ENCODE measurements at places on chromosomes 4 and X.

- no peak for DNase-seq
Measured at GRCh38 chrX:124117325-124117724, 155.8 kb downstream of the STAG2 start.

GRCh38 chr4:569958-570667 lies 6.0 kb downstream of the TMEM271 start:
- no peak for DNase-seq

DNA sequence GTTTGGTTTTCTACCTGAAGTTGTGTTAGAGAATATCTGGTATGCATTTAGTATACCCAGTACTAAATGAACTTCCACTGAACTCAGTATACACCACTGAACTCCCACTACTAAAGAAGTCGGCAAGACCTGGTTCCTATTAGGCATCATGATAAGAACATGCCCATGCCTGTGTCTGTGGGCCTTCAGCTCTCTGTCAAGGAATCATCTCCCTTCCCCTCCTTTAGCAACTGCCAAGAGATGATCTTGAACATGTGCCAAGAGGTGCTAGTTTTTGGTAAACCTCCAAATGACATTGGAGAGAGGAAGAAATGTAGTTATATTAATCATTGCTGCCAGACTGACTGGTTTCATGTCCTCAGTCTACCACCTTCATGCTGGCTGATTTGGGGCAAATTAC lies 113.2 kb downstream of the ATP10D start:
- no peak for DNase-seq

- no peak for DNase-seq
Measured at GRCh38 chr4:173777421-173777820, 247.4 kb upstream of the HAND2 start.

DNA sequence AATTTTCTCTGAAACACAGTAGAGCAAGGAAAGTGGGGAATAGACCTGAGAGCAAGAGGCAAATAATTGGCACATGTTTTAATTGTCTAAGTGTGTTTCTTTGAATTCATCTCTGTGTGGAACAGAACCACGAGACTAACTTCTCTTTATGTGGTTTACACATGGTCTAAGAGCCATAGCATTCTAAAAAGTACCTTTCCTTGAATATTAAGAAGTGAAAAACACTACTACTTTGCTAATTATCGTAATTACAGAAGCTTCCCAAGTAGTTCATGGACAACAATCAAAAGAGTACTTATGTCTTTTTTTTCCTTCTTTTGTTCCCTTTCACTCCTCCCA lies 2.9 kb upstream of the CYBB start:
- no peak for DNase-seq

- DNase-seq, result no peak
Measured at GRCh38 chrX:134184936-134185335, 52.0 kb upstream of the CCDC160 start.

DNA sequence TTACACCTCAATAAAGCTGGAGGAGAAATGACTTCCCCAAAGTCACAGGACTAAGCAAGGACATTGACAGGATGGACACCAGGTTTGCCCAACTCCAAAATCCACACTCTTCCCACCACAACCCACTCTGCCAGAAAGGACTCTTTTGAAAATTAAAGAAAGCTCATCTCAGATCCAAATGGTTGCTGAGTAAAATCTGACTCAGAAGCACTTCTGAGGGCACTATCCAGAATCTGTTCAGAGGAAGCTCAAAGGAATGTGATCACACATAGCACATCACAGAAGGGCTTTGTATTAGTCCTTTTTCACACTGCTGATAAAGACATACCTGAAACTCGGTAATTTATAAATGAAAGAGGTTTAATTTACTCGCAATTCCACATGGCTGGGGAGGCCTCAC lies 155.5 kb downstream of the RAB28 start:
- no peak for DNase-seq

DNA sequence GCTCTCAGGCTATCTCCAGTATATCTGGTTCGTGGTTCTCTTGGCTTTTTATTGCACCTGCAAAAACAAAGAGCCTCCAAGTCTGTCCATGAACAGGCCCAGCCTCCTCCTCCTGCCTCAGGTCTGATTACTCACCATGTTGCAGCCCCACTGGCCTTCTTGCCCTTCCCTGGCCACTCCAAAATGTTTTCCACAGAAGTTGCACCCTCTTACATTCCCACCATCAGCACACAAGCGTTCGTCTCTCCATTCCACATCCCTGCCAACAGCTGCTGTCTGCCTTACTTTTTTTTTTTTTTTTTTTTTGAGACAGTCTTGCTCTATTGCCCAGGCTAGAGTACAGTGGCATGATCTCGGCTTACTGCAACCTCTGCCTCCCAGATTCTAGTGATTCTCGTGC lies 86.7 kb downstream of the RFC1 start:
- DNase-seq, result no peak

DNA sequence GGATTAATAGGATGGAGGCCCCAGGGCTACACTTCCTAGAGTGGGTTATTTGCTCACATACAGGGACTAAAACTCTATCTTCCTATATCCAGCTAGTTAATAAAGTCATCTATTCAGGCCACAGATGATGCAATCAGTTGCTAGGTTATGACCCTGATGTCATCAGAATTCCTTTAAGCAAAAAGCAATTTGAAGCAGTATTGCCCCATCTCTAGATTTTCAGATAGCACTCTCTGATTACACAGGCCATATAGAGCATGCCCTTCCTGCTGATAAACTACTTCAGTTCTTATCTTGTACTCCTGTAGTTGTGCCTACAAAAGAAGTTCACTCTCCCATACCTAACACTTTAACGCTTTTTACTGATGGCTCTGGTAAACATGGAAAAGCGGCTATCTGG lies 84.8 kb downstream of the TMEM144 start:
- DNase-seq, result no peak

DNA sequence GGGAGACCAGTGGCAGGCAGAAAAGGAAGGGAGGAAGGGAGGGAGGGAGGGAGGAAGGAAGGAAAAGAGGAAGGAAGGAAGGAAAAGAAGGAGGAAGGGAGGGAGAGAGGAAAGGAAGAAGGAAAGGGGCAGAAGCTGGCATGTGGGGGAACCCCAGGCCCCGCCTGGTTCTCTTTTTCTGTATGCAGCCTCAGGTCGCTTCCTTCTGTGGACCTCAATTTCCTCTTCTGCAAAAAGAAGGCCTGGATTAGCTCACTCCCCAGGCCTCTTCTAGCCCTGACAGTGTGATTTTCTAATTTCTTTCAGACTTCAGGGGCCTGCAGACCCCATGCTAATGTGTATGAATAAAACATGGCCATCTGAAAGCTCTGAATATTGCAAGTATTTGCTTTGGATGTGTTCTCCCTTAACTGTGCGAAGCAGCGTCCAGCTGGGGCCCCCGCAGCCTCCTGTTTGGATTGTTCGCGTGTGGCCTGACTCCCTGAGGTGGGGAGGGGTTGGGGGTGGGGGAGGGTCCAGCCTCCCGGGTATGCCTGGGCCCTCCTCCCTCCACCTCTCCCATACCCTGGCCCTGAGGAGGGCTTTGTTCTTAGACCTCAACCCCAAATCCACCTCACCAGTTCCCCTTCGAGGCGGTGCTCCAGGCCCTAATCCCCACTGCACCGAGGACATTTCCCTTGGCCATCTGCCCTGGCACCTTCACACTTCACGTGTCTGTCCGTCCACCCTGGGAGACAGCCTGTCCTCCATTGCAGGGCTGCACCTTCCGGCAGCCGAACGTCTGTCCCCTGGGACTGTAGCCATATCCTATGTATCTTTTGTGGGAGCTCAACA lies 199.9 kb upstream of the ATP6AP2 start:
- DNase-seq, result no peak

DNA sequence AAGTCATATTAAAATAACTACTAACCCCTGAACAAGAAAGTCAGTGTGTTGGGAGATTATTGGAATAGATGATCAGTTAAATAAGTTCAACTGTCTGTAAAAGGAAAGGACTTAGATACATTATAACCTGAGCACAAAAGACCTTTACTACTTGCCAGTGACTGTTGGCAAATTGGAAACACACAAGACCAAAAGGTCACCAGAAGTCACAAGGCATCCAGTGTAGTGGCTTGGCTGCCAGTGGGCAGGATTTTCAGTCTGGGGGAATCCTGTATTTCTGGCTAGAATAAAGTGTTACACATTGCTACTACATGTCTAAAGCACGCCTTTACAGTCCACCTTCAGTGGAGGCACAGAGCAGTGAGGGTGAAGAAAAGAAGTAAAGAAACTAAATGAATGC lies 108.3 kb upstream of the AR start:
- DNase-seq, result no peak

DNA sequence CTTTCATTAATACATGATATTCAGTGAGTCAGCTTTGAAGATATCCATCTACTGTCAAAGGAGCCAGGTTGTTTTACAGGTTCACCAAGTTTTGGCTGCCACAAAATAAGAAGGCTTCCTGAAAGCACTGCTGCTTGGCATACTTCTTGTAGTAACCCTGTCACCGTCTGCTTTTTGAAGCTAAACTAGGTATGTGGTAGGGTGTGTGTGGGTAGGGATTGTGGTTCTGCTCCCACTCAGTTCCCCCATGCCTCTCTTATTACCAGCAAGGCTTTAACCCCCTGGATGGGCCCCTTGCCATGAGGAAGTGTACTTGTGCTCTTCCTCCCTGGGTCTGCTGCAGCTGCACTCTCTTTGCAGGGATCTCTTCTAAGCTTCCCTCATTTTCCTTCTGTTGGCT lies 191.2 kb downstream of the BANK1 start:
- no peak for DNase-seq
